ENCODE measurements at places on chromosomes 3 and 15. TPM values are rescaled to one million over a fixed set of nuclear protein-coding genes. Genes with fewer than 3 reads are reported as not detected.

Gene TRIM42
- total RNA-seq = not detected

Gene SLC2A2
- not detected for total RNA-seq

Gene ZKSCAN7
- 1.1 TPM for total RNA-seq

Gene ZMAT3
- 20.8 TPM for total RNA-seq

Gene XCR1
- total RNA-seq = not detected

Gene WDR49
- 2.4 TPM for total RNA-seq

Gene VILL
- 42.4 TPM for total RNA-seq

Data from naive thymus-derived CD4-positive, alpha-beta T cell (primary cell).